ENCODE measurements at places on chromosomes 2 and 18. TPM values are rescaled to one million over a fixed set of nuclear protein-coding genes. Genes with fewer than 3 reads are reported as not detected.

GRCh38 chr2:64819774-64820688 lies 166.3 kb upstream of the SERTAD2 start:
- no peak for DNase-seq

DNA sequence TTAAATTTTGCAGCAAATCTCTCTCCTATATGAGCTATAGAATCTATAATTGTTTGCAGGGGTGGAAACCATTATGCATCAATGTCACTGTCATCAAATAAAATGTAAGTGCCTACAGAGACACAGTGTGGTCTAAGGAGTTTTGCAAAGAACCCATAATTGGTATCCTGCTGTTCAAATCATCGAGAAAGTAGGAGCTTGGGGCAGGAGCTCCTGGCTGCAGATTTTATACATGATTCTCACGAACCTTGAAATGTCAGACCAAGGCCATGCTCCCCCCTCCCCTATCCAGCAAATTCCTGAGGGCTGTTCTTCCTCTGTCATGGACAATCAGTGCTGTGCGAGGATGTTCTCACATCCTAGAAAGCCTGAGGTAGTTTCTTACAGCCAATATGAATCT lies 119.5 kb upstream of the CYRIA start:
- no peak for DNase-seq

ABCA12 gene
- under 0.01 TPM for total RNA-seq

- DNase-seq = no peak
Observed at GRCh38 chr2:88400037-88400767, 52.3 kb downstream of the FOXI3 start.

GRCh38 chr2:63589148-63589958 lies 590 bp downstream of the MDH1 start:
- peak; percentile 15 for DNase-seq

DNA sequence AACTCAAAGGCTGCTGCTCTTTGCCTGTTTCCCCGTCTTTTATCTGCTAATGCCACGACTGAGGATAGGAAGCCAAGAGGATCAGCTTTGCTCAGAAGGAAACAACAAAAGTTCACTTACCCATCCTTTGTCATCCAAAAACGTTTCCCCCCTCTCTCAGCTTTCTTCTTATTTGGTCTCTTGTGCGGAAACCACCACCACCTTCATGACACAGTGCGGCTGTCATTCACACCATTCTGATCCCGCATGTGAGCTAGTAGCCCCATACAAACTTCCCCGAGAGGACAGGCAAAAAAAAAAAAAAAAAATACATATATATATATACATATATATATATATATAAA lies 656 bp downstream of the LRRTM4 start:
- DNase-seq = no peak

DNA sequence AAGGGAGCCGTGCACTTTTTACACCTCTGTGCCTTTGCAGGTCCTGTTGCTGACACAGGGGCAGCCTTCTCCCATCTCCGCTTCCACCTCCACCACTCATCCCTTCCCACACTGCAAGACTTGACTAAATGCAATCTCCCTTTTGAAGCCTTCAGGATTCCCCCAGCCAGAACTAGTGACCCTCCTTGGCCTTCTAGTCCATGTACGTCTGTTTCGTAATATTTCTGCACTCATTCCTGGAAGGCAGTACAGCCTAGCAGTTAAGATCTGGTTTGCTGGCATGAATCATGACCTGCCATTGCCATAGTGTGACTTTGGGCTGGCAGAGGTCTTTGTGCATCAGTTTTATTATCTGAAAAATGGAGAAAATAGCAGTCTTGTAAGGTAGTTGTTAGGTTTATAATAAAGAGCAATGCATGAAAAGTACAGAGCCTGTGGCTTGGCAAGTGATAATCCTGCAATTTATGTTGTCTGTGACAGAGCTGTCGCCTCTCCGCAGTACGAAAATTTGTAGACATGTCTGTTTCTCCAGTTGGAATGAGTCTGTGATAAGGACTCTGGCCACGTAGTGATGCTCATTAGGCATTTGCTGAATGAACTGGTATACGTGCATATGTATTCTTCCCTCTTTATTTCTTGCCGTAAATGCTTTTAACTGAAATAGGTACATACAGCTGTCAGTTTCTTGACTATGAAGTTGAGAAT lies 36.7 kb downstream of the NCK2 start:
- DNase-seq = no peak

- DNase-seq = no peak
Observed at GRCh38 chr2:29417630-29418029, 302.4 kb downstream of the CLIP4 start.

DNA sequence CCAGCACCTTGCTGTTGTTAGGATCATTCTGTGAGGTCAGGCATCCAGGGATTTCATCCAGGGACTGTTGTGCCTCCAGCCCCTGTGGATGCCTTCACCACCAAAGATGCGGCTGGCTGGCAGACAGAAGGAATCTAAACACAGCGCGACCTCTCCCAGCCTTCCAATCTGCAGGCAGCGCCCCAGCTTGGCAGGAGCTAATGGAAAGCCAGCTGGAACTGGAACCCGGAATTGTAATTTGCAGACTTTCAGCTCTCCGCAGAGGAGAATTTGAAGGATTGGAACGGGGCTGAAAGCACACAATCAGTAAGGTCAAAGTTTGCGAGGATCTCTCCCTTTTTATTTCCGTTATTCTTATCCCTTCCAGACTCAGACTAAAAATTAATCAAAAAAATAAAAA lies 127.8 kb downstream of the TRIB2 start:
- DNase-seq = no peak

- no peak for DNase-seq
Observed at GRCh38 chr2:222241128-222241870, 57.5 kb downstream of the PAX3 start.

CLEC4F gene
- total RNA-seq = 0.34 TPM

TCF7L1 gene
- 8.5 TPM for total RNA-seq

GRCh38 chr2:19205983-19206533 lies 152.4 kb downstream of the OSR1 start:
- no peak for DNase-seq

DNA sequence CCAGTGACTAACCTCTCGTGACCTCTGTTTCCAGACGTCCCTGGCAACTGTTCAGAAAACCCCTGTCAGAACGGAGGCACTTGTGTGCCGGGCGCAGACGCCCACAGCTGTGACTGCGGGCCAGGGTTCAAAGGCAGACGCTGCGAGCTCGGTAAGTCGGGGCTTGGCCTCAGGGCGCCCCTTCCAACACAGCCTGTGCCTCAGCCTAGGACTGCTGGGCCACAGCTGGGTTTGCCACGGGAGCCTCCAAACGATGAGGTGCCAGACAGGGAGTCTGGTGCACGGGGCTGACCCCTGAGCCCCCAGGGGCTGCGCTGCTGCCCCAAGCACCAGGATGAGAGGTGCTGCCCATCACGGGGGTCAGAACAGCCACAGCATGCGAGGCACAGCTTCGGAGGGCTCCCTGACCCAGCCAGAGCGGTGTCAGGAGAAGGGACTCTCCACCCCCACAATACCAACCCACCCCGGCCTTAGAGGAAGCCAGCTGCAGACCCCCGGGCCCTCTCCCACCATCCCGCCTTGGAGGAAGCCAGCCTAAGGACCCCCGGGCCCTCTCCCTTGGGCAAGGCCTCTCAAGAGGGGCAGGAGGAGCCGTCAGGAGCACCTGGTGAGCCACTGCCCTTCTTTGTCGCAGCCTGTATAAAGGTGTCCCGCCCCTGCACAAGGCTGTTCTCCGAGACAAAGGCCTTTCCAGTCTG lies 20.3 kb downstream of the MTERF4 start:
- no peak for DNase-seq

CRYBA2 gene
- not detected for total RNA-seq

DNA sequence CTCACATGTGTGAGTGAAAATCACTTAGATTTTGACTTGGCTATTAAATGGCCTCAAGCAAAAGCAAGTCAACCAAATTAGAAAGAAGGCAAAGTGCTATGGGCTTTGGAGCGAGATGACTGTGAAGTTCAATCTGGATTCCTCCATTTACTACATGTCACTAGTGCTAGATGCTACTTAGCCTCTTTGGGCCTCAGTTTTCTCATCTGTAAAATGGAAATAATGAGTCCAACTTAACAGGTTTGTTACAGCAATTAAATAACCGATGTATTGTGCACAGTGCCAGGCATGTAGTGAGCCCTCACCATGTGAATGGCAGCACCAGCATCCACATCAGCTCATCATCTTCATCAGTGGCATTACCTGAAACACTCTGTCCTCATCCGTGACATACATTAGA lies 376.3 kb downstream of the MTX2 start:
- DNase-seq = no peak

GRCh38 chr2:209311948-209312347 lies 111.9 kb upstream of the MAP2 start:
- no peak for DNase-seq

ZNF892 gene
- 8.7 TPM for total RNA-seq

ALPG gene
- total RNA-seq = 0.05 TPM

GRCh38 chr2:224520064-224520463 lies 65.1 kb downstream of the CUL3 start:
- no peak for DNase-seq

FTCDNL1 gene
- 0.23 TPM for total RNA-seq

GRCh38 chr2:233481368-233482142 lies 85.0 kb downstream of the USP40 start:
- no peak for DNase-seq

DNA sequence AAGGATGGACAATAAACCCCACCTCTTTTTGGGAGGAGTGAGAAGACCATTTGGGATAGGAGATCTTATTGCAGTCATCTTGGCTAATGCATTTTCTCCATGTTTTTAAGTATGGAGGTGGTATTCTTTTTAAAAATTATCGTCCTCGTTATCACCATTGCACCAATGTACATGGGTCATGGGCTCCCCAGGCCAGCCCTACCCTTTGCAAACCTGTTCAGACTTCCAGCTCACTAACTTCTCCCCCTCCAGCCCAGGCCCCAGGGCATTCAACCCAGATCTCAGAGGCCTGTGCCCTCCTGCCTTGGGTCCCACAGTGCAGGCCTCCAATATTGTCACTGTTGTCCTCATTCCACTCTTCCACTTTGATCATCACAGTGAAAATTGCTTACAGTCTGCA lies 68.4 kb downstream of the BCL2L11 start:
- no peak for DNase-seq

DNA sequence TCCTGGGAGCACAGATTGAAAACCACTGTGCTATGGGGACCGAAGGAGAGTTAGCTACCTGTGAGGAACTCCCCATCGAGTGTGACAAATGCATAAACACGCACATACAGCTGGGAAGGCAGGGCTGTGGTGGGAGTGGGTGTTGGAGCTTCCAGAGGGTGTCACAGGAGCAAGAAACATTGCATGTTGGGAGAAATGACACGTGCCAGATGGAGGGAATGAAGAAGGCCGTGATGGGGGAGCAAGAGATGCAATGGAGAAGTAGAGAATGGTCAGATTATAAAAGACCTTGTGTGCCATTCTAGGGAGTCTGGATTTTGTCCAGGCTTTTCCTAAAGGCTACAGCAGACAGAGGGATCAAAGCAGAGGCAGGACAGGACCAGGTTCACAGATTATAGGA lies 91.1 kb upstream of the NDUFV2 start:
- DNase-seq = no peak

LINC00305 gene
- total RNA-seq = not detected

DNA sequence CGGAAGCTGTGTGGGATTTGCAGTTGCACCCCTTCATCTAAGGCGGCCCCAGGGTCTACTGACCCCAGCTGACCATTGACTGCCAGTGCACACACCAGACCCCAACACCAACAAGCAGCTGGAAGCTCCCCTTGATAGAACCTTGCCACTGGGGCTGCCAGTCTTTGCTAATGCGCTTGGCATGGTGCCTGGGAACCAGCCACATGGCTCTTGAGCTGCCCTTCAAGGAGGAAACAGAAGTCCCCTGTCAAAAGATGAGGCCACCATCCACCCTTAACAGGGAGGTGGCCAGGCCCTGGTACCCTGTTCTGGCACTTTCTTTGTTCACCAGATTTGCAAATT lies 8.6 kb downstream of the ALPI start:
- no peak for DNase-seq

GRCh38 chr2:37477921-37478320 lies 133.5 kb downstream of the QPCT start:
- DNase-seq = no peak

PMAIP1 gene
- 14.3 TPM for total RNA-seq

SPP2 gene
- not detected for total RNA-seq

DNA sequence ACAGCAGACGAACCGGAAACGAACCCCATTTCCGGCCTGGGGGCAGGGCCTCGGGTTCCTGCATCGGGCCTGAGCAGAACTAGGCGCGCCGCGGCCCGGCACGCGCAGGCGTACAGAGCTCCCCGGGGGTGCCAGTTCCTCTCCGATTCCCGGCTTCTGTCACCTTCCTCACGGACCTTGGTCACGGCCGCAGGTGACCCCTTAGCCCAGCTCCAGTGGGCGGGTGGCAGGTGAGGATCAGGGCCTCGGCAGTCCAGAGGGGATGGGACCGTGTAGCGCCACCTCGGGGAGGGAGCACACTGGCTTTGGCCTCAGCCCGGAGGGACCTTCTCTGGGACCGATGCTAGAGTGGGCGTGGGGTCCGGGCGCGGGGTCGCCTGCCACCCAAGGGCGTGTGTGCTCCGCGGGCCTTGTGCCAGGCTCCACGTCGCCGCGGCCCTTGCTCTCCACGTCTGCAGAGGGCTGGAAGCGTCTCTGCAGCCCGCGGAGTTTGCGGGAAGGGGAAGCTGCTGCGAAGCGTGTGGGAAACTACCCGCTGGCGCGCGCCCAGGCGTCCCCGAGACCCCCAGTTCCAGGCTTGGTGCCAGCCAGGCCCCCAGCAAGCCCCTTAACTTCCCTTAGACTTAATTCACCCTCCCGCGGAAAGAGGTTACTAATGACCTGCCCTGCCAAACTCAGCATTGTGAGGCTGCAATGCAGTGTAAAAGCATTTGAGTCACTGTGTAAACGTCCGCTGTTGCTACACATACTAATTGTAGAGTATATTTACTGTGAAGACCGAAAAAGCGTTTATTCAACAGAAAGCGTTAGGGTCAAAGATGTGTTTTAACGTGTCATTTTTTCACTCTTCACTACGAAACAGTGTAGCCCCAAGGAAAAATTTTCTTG lies at the start of gene TRAPPC12:
TSS of gene TRAPPC12 (plus strand) at position 48 of the 888 bp plus-strand sequence. CDS start 7,930 bp downstream, outside the sequence.
- DNase-seq = peak; percentile 86

- peak; percentile 72 for DNase-seq
Observed at GRCh38 chr18:79396431-79397246, 909 bp downstream of the NFATC1 start.

DNA sequence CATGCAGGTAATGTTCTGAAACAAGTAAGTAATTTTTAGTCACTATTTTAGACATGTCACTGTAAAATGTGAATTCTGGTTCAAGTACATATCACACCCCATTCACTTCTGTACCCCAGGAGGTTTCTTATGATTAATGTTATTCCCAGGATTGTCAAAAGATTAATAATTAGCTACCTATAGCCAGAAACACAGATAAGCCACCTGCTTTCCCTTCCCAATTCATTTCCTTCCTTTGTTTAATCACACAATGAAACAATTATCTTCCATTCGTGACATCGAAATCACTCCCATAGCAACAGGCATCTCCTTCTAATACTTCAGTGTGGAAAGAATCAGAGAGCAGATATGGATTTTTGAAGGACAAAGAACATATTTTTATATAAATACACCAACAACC lies 1650.3 kb upstream of the CELF4 start:
- DNase-seq = peak; percentile 35
